ENCODE measurements at places on chromosomes 7 and 10.

DNA sequence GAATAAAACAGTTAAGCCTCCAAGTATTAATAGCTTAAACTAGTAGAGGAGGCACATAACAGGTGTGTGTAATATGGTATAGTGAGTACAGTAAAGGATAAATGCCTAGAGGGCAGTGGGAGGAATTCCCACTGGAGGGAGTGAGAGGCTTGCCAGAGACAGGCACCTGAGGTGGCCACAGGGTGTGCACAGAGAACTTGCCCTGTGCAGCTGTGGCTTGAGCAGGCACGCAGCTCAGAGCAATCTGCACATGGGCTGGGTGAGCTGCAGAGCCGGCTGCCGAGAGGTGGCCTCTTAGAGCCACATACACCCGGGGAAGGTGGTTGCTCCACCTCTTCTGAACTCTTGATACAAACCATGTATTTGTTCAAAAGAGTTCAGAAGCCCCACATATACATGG, 237.1 kb downstream of the COBL start:
- no peak for DNase-seq

- no peak for DNase-seq
Observed at GRCh38 chr10:70593513-70593890, 9.0 kb downstream of the PRF1 start.

- DNase-seq = no peak
Observed at GRCh38 chr7:104363355-104363754, 35.0 kb downstream of the LHFPL3 start.

DNA sequence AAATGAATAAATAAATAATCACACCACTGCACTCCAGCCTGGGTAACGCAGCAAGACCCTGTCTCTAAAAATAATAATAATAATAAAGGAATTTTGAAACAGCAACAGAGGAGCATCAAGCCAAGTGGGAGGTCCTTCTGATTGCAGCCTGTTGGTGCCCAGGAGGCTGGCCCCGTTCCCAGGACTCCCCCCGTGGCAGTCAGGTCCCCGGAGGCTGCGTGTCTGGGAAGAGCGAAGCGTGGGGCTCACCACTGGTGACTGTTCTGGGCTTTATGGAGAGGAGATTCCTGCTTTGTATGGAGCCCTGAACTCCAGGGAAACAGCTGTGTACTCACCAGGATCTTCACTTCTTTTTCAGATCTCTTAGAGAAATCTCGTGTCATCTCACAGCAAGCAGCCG, 19.3 kb upstream of the MYH16 start:
- no peak for DNase-seq

- no peak for DNase-seq
Observed at GRCh38 chr7:129047761-129048160, 7.2 kb downstream of the TNPO3 start.

- no peak for DNase-seq
Observed at GRCh38 chr7:55642266-55642665, 70.0 kb upstream of the VOPP1 start.

DNA sequence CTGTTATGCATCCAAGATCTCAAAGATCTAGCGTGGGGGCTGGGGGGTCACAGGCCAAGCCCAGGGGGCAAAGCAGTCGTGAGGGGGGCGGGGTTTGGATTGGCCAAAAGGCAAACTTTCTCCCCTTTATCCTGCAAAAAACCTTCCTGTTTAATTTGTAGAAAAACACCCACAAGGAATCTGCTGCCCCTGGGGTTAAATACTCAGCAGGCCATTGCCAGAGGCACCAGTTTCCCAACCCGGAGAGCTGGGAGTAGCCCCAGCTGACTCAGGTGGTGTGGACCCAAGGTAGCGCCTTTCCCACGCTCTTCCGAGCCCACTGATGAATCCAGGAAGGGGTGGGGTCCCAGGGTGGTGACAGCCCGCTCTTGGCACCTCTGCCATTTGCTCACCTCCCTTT, 21.4 kb downstream of the KCP start:
- DNase-seq = no peak

- DNase-seq = no peak
Observed at GRCh38 chr7:82163586-82163985, 280.0 kb downstream of the CACNA2D1 start.

DNA sequence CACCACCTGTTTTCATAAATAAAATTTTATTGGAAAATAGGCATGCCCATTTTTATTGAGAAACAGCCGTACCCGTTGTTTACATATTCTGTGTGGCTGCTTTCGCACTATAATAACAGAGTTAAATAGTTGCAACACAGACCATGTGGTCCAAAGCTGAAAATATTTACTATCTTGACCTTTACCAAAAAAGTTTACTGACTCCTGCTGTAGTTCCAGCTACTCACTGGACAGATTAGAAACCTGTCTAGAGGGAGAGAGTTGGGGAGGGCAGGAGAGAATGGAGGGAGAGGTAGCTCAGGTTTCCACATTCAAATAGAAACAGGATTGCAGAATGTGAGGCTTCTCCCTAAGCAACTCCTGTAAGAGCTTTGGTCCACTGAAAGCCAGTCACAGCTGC, 55.1 kb upstream of the GLCCI1 start:
- no peak for DNase-seq

GRCh38 chr10:5977471-5978229, at the start of gene IL15RA:
TSS of gene IL15RA (minus strand) at chr10:5977543. CDS start at chr10:5977492, 51 bp downstream.
- DNase-seq = peak; percentile 97

GRCh38 chr10:73577788-73578187, 13.4 kb downstream of the USP54 start:
- no peak for DNase-seq

Data from inflammatory macrophage treated with lipopolysaccharide for 4 hours (primary cell).